ENCODE measurements at places on chromosomes 4 and X.

GRCh38 chr4:7416745-7417432 is 17.8 kb downstream of the PSAPL1 start:
- DNase-seq, result no peak

DNA sequence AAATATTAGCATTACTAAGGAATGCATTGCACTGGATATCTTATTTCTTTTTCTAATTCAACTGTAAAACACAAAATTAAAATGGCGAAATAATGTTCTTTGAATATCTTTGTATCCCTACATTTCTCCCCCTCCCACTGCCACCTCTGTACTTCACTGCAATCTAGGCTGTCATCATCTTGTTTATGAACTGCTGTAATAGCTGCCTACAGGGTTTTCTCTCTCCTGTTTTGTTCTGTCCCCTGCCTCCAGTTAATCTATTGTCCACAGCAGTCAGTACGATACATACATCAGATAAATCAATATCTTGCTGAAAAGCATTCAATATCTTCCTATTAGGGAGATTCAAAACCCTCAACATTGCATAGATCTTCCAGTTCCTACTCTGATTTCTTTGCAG is 528.4 kb downstream of the KCNIP4 start:
- no peak for DNase-seq

- DNase-seq, result no peak
Observed at GRCh38 chrX:120499301-120500072, 30.4 kb upstream of the LAMP2 start.

DNA sequence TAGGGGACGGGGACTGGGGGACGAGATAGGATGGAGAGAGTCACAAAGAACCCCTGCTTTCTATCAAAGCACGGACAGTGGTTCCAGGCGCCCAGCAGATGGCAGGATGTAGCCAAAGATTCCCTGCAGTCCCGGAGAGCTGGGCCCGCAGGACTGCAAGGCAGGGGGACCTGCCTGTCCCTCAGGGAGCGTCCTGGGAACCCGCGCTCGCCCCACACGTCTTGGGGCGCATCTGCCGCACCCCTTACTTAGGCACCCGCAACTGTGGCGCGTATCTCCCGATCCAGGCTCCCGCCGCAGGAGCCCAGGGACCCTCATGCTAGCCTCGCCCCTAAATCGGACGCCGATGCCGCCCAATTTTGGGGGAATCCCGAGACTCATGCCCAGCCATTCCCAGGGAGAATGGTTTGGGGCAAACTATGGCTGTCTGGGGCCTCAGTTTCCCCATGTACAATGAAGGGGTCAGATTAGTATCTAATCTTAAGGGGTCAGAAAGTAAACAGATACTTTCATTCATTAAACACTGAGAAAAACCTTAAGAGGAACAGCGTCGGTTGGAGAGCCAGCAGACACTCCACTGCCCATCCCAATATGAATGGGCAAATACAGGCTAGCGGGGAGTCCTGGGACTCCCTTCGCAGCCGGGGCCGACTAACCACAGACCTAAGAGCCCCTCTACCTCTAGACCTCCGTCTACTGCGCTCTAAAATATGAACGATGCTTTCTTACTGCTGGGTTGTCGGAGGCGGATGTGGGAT is 581 bp upstream of the STK32B start:
- no peak for DNase-seq

DNA sequence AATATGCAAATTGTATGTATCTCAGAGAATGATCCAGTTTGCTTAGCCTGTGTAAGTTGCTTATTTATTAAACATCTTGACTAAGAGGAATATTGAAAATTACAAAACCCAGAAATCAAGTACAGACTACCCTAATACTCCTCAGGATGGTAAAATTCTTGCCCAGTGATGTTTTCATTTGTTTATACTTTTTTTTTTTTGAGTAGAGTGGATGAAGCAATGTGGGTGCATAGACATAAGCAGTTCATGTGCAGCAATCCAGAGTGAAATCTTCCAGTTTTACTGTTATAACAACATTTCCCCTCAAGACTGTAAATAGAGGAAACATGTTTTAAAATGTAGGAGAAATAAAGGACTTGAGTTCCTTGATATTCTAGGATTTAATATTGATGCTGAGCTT is 4.7 kb downstream of the GLRB start:
- DNase-seq, result no peak

- DNase-seq, result no peak
Observed at GRCh38 chr4:137393044-137393443, 139.2 kb downstream of the PCDH18 start.

DNA sequence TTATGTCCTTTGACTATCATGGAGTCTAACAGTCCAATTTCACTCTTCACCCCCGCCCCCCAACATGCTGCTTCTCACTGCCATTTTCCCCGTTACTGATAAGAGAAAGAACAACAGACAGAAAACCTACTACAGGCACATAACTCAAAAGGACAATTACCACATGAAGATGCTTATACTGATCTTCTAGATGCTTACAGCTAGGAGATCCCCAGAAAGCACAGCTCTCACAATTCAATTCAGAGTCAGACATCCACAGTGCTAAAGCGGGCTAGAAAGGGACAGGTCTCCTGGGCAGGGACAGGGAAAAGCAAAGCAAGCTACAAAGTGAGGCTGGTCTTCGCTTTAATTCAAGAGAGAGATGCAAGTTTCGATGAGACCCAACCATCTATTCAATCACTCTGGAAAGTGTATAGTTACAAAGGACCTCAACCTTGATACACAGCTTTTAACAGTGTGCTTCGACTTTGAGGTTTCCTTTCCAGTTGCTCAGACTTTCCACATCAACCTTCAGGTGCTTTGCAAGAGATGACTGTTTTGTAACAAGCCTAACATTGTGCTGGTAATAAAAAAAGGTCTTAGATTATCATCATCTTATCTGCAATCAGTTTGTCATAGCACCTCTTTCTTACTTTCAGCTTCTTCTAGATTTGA is 60.9 kb downstream of the LEF1 start:
- DNase-seq, result no peak

- no peak for DNase-seq
Observed at GRCh38 chr4:38161208-38162113, 201.3 kb downstream of the PTTG2 start.

DNA sequence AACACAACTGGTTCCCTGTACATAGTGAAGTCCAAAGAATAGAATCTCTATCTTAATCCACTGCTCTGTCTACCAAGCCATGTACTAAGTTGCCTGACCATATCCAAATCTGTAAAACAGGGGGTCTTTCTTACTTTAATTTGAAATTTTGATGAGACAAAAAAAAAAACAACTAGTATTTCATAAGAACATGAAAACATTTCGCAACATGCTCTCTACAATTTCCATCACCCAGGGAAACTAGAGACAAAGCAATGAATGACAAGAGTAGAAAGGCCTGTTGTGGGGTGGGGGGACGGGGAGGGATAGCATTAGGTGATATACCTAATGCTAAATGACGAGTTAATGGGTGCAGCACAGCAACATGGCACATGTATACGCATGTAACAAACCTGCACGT is 279.9 kb downstream of the PPP3CA start:
- no peak for DNase-seq

GRCh38 chr4:83920375-83920774 is 384.5 kb downstream of the GPAT3 start:
- DNase-seq, result no peak

GRCh38 chr4:5209862-5210261 is 158.6 kb downstream of the STK32B start:
- DNase-seq, result no peak

- no peak for DNase-seq
Observed at GRCh38 chr4:53557669-53558064, 33.6 kb downstream of the LNX1 start.

GRCh38 chr4:188177997-188178675 is 38.9 kb downstream of the TRIML1 start:
- DNase-seq, result no peak

DNA sequence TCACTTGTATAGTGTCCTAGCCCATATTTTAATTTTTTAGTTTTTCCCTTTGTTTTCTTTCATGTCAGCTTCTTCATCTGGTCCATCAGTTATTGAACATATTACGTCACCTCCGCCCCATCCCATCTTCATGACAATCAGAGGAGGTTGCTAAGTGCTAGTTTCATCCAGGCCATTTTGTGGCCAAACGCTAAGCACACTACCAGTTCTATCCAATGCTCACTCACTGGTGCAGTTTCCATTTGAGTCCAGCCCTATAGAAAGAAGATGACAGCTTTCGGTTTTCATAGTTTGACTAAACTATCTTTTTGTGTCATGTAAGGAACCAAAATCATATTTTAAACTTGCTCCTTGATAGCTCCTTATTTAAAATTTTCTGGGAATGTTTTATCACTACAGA is 304.2 kb downstream of the TENM3 start:
- DNase-seq, result no peak

DNA sequence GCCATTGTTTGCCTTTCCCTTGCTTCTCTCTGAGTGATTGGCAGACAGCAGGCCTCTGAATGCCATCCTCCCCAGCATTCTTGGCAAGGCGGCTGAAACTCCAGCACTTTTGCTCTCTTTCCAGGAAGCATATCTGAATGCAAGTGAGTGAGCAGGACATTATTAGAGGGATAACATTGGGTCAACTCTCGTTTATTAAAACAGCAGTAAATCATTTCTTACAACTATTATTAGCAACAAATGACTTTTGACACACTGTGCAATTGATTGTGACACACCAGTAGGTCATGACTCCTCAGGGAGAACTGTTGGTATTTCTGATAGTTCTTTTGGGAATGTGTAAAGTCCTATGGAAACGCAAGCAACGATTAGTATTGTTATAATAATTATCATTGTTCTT is 103.8 kb downstream of the EFNB1 start:
- no peak for DNase-seq

- DNase-seq, result no peak
Observed at GRCh38 chr4:93513851-93514250, 314.7 kb upstream of the ATOH1 start.

DNA sequence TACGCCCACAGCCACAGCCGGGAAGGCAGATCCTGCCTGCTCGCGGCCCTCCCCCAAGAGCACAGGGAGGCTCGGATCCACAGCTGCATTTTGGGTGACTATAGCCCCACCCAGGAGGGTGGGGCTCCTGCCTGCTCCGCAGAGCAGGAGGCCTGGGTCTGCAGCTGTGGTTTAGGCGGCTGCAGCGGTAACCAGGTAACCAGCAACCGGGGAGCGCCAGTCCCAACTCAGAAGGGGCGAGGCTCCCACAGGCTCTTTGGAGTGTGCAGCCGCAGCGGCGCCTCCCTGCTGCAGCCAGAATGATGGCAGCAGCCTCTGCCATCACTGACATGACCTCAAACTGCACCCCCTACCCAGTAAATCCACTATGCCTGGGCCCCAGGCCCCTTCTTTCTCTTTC is 148.0 kb upstream of the F9 start:
- DNase-seq, result no peak

DNA sequence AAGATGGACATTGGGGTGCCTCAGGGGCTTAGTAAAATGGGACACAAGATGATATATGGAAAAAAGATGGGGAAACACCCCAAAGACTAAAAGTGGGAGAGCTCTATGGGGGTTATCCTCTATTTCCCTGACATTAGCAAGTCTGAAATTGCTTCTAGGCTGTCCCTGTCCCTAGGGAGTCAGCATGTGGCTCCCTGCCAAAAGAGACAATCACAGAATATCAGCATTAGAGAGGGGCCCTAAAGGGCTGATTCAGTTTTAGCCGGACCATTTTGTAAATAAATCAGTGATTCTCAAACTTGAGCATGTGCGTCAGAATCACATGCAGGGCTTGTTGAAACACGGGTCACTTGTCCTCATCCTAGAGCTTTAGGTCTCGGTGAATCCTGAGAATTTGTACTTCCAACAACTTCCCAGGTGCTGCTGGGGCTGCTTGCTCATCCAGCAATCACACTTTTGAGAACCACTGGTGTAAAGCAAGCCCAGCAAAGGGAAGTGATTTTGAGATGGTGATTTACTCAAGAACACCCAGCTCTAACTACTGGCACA is 165.3 kb upstream of the DGKK start:
- no peak for DNase-seq

Measured in stimulated activated CD8-positive, alpha-beta memory T cell treated with anti-CD3 and anti-CD28 coated beads, Interleukin-7, amount 100 ng/mL, for 4 hours (primary cell).